Activated CD4-positive, alpha-beta T cell treated with anti-CD3 and anti-CD28 coated beads for 4 hours (primary cell): ENCODE measurements at places on chromosomes 13 and 19.
A peak's percentile ranks its signal among the peaks of the same experiment; 100 is the strongest.

DNA sequence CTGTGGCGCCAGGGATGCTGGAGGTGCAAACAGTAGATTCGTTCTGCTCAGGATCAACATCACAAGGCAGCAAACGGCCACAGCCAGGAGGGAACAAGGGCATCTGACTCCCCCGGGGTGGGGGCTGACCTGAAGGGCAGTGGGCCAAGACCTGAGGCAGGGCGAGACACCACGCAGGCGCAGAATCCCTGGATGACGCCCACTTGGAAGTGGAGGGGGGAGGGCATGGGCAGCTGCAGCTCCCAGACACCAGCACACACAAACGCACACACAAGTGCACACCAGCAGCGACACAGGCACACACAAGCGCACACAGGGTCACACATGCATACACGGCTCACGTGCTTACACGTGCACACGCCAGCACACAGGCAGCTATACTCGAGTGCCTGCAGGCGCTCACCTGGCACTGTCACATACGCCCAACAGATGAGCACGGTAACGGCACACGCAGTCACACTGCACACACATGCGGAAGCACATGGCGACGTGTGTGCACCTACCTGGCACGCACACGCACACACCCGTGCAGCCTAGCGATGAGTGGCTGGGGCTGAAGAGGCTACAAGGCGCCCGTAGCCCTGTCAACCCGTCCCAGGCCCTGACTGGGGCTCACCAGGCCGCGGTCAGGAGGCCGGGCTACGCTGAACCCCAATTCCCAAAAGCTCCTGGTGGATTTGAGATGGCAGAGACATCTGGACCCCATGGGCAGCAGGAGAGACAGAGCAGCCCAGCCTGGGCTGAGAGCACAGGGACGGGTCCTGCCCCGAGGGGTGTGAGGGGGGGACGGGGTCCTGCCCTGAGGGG is 5.5 kb downstream of the C2CD4C start:
- no peak for DNase-seq

GRCh38 chr19:42480335-42481095 is 37.8 kb upstream of the CXCL17 start:
- peak; percentile 47 for DNase-seq

- DNase-seq, result no peak
Measured at GRCh38 chr13:38045278-38046048, 175.9 kb upstream of the TRPC4 start.

GRCh38 chr19:51187395-51188226 is 37.3 kb upstream of the CD33 start:
- no peak for DNase-seq

DNA sequence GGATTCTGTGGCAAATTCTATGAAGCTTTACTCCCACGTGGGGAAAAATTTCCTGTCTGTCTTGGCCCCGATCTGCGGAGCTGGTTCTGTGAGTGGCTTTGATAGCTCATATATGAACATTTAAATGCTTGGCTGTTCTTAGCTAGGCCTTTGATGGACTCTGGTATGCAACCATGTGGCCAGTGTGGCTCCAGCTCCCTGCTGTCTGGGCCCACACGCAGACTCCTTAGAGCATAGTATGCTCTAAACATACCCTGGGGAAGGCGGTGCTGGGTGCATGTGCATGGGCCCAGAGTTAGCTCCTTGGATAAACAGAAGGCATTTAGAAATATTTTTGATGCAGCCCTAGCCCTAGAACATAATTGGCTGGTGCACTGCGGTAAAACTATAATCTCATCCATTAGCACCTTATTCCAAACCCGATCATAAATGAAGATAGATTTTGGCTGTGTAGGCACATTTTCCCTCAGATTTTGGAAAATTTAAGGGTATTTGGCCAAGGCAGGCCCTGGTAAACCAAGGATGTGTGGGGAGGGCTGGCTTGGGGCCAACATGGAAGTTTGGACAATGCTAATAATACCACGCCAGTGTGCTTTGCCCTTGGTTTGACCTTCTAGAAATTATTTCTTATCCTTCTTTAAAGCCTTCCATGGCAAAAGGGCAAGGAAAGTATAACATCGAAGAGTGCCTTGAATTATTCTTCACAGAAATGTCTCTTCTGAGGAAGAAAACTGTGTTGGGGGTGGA is 153.5 kb downstream of the LMO7 start:
- no peak for DNase-seq

- no peak for DNase-seq
Measured at GRCh38 chr13:51943721-51944120, 67.5 kb downstream of the ATP7B start.

- no peak for DNase-seq
Measured at GRCh38 chr13:65710514-65710913, 1519.6 kb downstream of the PCDH9 start.

GRCh38 chr13:114004420-114005205 is 30.7 kb upstream of the C13orf46 start:
- no peak for DNase-seq

- DNase-seq, result no peak
Measured at GRCh38 chr13:80164462-80164861, 176.5 kb downstream of the SPRY2 start.

DNA sequence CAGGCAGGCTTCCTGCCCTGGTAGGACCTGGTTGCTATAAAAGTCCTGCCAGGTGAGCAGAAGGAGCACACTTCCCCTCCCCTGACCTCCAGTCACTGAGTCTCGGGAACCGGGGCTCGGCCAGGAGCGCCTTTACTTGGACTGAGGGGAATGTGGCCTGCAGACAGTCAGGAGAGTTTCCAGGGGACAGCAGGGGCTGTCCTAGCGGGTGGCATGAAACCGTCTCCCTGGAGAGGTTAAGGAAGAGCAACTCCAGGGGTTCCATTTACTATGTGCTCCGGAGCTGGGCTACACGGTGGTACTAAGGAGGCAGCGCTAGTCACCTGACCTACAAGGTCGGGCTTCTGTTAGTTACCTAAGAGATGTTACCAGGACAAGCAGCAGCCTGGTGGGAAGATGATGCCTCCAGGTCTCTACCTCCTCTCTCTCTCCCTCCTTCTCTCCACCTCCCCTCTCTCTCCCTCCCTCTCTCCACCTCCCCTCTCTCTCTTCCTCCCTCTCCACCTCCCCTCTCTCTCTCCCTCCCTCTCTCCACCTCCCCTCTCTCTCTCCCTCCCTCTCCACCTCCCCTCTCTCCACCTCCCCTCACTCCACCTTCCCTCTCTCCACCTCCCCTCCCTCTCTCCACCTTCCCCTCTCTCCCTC is 4.1 kb upstream of the CNOT3 start:
- no peak for DNase-seq

GRCh38 chr13:77329911-77330584 is 3.2 kb upstream of the MYCBP2 start:
- DNase-seq, result no peak

GRCh38 chr13:73325723-73326558 is 267.1 kb downstream of the KLF5 start:
- no peak for DNase-seq

DNA sequence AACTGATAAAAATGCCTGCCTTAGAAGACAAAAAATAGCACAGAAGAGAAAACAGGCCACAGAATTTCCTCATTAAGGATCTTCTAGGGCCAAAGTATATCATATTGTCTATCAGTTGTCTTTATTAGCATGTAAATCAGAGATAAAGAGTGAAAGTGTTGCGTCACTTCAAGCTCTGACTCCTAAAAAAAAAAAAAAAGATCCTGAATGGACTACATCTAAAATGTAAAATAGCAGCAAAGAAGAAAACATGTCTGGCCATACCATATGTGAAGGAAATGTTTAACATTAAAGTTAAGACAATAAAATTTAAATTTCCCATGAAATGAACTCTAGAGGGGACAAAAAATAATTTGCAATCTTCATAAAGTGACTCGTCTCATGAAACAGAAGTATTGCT is 237.4 kb downstream of the PCDH9 start:
- DNase-seq, result no peak

- no peak for DNase-seq
Measured at GRCh38 chr13:48234566-48235340, 1.7 kb downstream of the ITM2B start.

GRCh38 chr13:26594363-26594762 is 36.9 kb downstream of the WASF3 start:
- no peak for DNase-seq

GRCh38 chr19:55308281-55308680 is 16.9 kb downstream of the TMEM150B start:
- DNase-seq, result no peak

- DNase-seq, result peak; percentile 92
Measured at GRCh38 chr19:3821857-3822364, 35.7 kb upstream of the MATK start.

DNA sequence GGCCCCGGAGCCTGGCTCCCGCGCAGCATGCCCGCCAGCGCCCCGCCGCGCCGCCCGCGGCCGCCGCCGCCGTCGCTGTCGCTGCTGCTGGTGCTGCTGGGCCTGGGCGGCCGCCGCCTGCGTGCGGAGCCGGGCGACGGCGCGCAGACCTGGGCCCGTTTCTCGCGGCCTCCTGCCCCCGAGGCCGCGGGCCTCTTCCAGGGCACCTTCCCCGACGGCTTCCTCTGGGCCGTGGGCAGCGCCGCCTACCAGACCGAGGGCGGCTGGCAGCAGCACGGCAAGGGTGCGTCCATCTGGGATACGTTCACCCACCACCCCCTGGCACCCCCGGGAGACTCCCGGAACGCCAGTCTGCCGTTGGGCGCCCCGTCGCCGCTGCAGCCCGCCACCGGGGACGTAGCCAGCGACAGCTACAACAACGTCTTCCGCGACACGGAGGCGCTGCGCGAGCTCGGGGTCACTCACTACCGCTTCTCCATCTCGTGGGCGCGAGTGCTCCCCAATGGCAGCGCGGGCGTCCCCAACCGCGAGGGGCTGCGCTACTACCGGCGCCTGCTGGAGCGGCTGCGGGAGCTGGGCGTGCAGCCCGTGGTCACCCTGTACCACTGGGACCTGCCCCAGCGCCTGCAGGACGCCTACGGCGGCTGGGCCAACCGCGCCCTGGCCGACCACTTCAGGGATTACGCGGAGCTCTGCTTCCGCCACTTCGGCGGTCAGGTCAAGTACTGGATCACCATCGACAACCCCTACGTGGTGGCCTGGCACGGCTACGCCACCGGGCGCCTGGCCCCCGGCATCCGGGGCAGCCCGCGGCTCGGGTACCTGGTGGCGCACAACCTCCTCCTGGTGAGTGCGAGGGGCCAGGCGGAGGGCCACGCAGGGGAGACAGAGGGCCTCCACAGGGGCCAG is at the start of gene KL:
KL (plus strand) TSS at position 10 of the 909 bp plus-strand sequence; CDS start at position 28, 18 bp downstream.
- DNase-seq, result no peak

DNA sequence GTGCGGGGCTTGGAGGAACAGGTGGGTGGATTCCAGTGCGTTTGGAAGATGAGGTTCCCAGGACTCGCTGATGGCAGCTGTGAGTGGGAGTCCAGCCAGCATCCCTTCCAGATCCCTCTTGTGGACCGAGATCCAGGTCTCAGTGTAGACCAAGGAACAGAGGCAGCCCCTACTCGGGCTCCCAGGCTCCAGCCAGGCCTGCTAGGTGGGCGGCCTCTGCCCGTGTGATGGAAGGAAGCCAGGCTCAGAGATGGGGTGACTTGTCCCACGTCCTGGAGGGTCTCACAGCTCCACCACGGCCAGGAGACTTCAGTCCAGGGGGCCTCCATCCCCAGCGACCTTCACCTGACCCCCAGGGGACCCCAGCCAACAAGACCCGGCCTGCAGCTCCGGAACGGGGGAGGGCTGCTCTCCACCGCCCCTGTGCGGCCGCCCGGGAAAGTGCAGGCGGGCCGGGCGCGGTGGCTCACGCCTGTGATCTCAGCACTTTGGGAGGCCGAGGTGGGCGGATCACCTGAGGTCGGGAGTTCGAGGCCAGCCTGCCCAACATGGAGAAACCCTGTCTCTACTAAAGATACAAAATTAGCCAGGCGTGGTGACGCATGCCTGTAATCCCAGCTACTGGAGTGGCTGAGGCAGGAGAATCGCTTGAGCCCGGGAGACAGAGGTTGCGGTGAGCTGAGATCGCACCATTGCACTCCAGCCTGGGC is 729 bp upstream of the MADCAM1 start:
- DNase-seq, result no peak

GRCh38 chr13:59633290-59633689 is 530.4 kb downstream of the DIAPH3 start:
- no peak for DNase-seq

GRCh38 chr13:114141261-114141996 is 9.0 kb upstream of the RASA3 start:
- DNase-seq, result no peak

- DNase-seq, result no peak
Measured at GRCh38 chr19:41895745-41896580, 13.0 kb downstream of the ARHGEF1 start.
